ENCODE measurements at places on chromosomes 12 and 14.

GRCh38 chr12:7197841-7198240, 8.4 kb downstream of the PEX5 start:
- no peak for DNase-seq

DNA sequence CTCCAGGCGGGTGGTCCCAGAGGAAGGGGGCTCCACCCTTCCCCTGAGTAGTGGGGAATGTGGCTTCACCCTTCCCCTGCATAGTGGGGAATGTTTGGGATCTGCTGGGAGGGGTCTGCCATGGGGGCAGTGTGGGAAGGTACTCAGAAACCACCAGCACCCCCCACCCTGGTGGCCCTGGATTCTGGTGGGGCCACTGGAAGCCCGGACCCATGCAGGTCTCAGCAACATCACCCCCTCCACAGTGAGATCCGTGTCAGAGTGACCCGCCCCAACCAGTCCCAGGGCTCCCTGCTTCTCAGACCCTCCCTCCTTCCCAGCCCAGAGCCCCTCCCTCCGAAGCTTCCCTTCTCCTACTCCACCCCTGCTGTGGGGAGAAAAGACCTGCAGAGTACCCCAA, 30.3 kb upstream of the INF2 start:
- DNase-seq, result no peak

DNA sequence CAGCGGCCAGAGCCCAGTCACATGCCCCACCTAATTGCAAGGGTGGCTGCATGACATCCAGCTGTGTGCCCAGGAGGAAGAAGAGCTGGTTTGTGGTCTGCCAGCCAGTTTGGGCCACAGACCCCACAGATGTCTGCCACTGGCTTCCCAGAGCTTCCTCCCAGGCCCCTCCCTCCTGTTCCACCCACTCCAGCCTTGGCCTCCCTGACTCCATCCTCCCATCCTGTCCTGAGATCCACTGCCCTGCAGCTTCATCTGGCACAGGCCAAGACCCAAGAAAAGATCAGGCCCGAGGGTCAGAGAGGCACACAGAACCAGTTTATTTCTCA, 5.9 kb downstream of the NGB start:
- DNase-seq, result no peak

DNA sequence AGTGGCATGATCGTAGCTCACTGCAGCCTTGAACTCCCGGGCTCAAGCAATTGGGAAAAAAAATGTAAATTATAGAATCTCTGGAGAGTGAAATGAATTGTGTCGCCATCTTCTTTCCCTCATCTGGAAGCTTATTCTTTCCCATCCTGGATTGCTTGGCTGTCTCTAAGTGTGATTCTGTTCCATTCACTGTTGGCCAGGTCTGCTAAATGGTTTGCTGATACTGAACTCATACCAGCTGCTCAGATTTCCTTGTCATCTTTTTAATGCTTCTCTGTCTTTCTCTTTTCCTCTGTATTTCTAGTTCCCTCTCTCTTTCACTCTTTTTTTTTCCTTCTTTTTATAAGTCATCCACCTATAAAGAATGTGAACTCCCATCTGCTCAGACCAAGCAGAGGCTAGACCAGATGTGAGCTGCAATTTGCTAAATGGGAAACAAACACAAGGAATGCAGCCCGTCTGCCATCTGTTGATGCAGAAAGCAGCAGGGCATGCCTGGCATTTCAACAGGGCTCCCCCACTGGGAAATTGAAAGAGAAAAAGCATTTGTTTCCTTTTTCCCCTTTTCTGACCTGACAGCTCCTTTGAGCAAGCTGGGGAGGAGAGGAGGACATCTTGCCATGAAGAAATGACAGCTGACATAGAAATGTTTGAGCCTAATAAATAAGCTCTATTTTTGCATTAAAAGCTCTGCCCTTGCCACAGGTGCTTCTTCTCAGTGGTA, 1823.6 kb upstream of the FLRT2 start:
- no peak for DNase-seq

GRCh38 chr12:121251838-121252237, 41.9 kb downstream of the P2RX4 start:
- DNase-seq, result no peak
